Placental pericyte (primary cell): ENCODE measurements at places on chromosomes 1 and 21. TPM values are rescaled to one million over a fixed set of nuclear protein-coding genes. Genes with fewer than 3 reads are reported as not detected.

Gene OR14K1
- total RNA-seq = not detected in 2 replicates

Gene UBL4B
- total RNA-seq = not detected in 2 replicates

Gene BCAN
- total RNA-seq = not detected in 2 replicates

Gene CPT2
- total RNA-seq = 17.9 and 19.9 TPM in 2 replicates

Gene CLDN8
- total RNA-seq = not detected in 2 replicates

Gene IL23R
- total RNA-seq = not detected in 2 replicates

Gene CASQ2
- total RNA-seq = not detected in 2 replicates

Gene HSPB7
- total RNA-seq = 3.7 and 17.7 TPM in 2 replicates

Gene CELA3A
- total RNA-seq = not detected in 2 replicates

Gene C1orf74
- 1.8 and 4.4 TPM in 2 replicates for total RNA-seq

Gene THRAP3
- 74.8 and 130 TPM in 2 replicates for total RNA-seq

Gene KIAA0040
- total RNA-seq = 0.66 and 1.1 TPM in 2 replicates

Gene NEGR1
- total RNA-seq = 2.2 and 15.3 TPM in 2 replicates

Gene GJC2
- total RNA-seq = 2.4 and 3.0 TPM in 2 replicates

Gene CLCA4
- not detected in 2 replicates for total RNA-seq

Gene TACSTD2
- 0.22 and 1.1 TPM in 2 replicates for total RNA-seq

Gene TCHH
- total RNA-seq = under 0.01 and 0.14 TPM in 2 replicates

Gene TFF3
- not detected in 2 replicates for total RNA-seq

Gene MYOG
- total RNA-seq = not detected in 2 replicates

Gene CATSPERE
- total RNA-seq = 0.66 and 1.3 TPM in 2 replicates

Gene TCP10L
- not detected in 2 replicates for total RNA-seq

Gene DUSP10
- 35.0 and 78.6 TPM in 2 replicates for total RNA-seq

Gene OR6K3
- not detected in 2 replicates for total RNA-seq

Gene TBCE
- total RNA-seq = 23.4 and 31.2 TPM in 2 replicates

Gene KIRREL1
- total RNA-seq = 164 and 211 TPM in 2 replicates

Gene ZBTB21
- total RNA-seq = 18.4 and 22.8 TPM in 2 replicates

Gene ZBTB48
- total RNA-seq = 11.5 and 14.4 TPM in 2 replicates

Gene FAM131C
- total RNA-seq = 0.14 TPM in 1 of 2 replicates, not detected in the other

Gene CDA
- total RNA-seq = 0.66 and 2.0 TPM in 2 replicates

Gene SPRR3
- not detected in 2 replicates for total RNA-seq

Gene MATN1
- under 0.01 and 0.44 TPM in 2 replicates for total RNA-seq

Gene RBM11
- not detected in 2 replicates for total RNA-seq

Gene MIS18A
- 2.4 and 12.5 TPM in 2 replicates for total RNA-seq

Gene ELAVL4
- not detected in 2 replicates for total RNA-seq
